Activated naive CD8-positive, alpha-beta T cell treated with anti-CD3 and anti-CD28 coated beads, Interleukin-2, amount 50 U/mL, for 24 hours (primary cell): ENCODE measurements at places on chromosomes 11 and 22.

- no peak for DNase-seq
Measured at GRCh38 chr11:112172362-112172994, 2.8 kb upstream of the BCO2 start.

GRCh38 chr11:16791191-16791961 is 52.9 kb downstream of the C11orf58 start:
- no peak for DNase-seq

GRCh38 chr11:11476971-11477645 is 124.1 kb upstream of the CSNK2A3 start:
- DNase-seq: no peak

GRCh38 chr11:1453611-1454034 is 33.0 kb downstream of the MOB2 start:
- DNase-seq: peak; percentile 12

GRCh38 chr22:49024775-49025440 is 802.8 kb downstream of the BRD1 start:
- no peak for DNase-seq
